Lower lobe of right lung (tissue), 2 donors: ENCODE measurements at places on chromosomes 4 and X. TPM values are rescaled to one million over a fixed set of nuclear protein-coding genes. Genes with fewer than 3 reads are reported as not detected.

GRCh38 chrX:121579016-121579760 is 531.8 kb downstream of the GLUD2 start:
- no peak for DNase-seq

DNA sequence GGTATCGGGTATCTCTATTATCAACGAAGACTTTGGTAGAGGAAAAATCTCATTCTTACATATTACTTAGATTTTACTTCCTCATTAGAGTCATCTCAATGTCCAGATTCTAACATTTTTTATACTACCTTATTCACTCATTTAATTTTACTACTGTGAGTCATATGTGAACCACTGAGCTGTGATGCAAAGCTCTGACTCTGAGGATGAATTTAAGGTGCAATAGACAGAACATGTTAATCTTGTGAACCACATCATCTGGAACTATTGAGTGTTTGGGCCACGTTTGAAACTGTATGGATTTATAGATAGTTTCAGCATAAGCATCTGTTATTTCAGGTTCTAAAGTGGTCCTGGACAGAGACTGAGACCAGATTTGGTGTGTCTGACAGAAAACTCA is 78.4 kb downstream of the PWWP3B start:
- DNase-seq = no peak

SERTM2 gene
- total RNA-seq = 0.09 TPM

GRCh38 chrX:28988246-28988645 is 401.0 kb downstream of the IL1RAPL1 start:
- no peak for DNase-seq

GRCh38 chr4:90234916-90235547 is 107.8 kb downstream of the CCSER1 start:
- no peak for DNase-seq

REST gene
- 39.5 TPM for total RNA-seq

- peak; percentile 24 for DNase-seq
These were observed 66.5 kb upstream of the ADRA2C start for GRCh38 chr4:3699678-3700077.

PARM1 gene
- total RNA-seq = 64.1 TPM

HS3ST1 gene
- total RNA-seq = 3.8 TPM

GPC4 gene
- total RNA-seq = 41.9 TPM

AKAP14 gene
- total RNA-seq = 4.8 TPM

CTAG1B gene
- not detected for total RNA-seq

SRPX gene
- total RNA-seq = 59.0 TPM

GRCh38 chrX:68868902-68869800 is 40.3 kb downstream of the EFNB1 start:
- no peak for DNase-seq

GASK1B gene
- total RNA-seq = 22.7 TPM

GRCh38 chr4:145490361-145490760 is 8.7 kb downstream of the SMAD1 start:
- no peak for DNase-seq

SMR3B gene
- total RNA-seq = not detected

GRCh38 chr4:138174981-138175794 is 67.0 kb downstream of the SLC7A11 start:
- DNase-seq = no peak

DNA sequence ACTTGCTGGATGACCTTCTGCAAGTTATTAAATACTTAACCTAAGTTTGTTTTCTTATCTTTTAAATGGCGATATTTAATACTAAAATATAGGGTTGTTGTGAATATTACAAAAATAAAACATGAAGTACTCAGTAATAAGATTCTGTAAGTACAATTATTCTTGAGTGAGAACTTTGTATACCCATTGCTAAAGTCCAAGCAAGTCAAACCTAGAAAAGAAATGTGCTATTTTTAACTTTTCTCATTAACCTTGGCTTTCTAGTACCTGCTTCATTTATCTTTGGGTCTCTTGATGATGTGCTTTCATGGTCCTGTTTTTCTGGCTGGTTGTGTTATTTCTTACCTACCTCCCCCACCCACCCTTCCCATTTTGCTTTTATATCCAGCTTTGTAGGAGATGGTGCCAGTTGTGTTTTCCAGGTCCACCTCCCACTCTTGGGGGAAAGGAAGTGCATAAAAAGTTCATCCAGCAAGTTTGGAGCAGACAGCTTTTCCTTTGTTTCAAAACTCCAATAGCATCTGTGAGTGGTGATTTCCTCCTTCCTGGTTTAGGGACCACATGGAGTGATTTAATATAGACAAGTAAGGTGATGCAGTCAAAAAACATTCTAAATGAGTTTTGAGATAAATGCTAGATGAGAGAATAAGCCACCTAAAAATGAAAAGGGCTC is 7.5 kb upstream of the CXCL8 start:
- DNase-seq = no peak

ARFIP1 gene
- 37.2 TPM for total RNA-seq

GRCh38 chr4:102608190-102608589 is 107.0 kb downstream of the NFKB1 start:
- no peak for DNase-seq

- DNase-seq = no peak
These were observed 45.7 kb downstream of the SYTL5 start for GRCh38 chrX:38052096-38052495.

DNA sequence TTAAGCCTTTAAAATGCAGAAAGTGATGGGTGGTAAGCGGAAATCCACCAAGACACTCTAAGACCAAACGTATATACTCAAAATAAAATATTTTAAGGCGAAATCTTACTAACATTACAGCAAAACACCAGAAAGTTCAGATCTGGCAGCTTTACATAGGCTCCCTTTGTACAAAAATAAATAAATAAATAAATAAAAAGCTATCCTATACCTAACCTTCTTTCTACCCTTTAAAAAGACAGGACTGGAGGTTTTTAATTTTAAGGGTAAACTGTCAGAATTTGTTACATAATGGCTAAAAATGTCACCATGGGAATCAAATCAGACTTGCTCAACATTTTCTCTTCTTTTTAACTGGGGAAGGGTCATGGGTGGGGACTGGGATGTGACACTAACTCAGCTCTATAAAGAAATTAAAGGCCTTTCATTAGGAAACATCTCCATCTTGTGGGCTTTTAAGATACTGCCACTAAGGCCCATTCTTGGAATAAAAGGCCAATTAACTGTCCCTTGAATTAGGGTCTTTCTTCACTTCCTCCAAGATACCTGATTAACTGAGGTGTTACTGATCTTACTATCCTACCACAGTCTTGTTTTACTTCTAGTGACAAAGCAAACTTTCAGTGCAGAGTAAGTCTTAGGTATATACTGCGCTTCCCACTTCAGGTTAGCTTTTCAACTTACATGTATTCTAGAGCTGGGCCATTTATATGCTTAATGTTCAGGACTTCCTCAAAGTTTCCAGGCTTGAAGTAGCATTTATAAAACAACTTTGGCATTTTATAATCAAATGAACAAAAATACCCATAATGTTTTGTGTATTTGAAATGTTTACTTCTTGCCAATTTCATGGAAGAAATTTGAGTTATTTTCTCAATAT is 13.3 kb downstream of the HNRNPD start:
- no peak for DNase-seq

GRCh38 chr4:24033626-24034025 is 143.8 kb upstream of the PPARGC1A start:
- DNase-seq = no peak

- no peak for DNase-seq
These were observed 60.7 kb downstream of the TMEM150C start for GRCh38 chr4:82501154-82501442.

GAB1 gene
- total RNA-seq = 63.3 TPM

GRCh38 chr4:165810726-165811125 is 62.3 kb upstream of the TLL1 start:
- no peak for DNase-seq

SERPINA7 gene
- total RNA-seq = not detected

DNA sequence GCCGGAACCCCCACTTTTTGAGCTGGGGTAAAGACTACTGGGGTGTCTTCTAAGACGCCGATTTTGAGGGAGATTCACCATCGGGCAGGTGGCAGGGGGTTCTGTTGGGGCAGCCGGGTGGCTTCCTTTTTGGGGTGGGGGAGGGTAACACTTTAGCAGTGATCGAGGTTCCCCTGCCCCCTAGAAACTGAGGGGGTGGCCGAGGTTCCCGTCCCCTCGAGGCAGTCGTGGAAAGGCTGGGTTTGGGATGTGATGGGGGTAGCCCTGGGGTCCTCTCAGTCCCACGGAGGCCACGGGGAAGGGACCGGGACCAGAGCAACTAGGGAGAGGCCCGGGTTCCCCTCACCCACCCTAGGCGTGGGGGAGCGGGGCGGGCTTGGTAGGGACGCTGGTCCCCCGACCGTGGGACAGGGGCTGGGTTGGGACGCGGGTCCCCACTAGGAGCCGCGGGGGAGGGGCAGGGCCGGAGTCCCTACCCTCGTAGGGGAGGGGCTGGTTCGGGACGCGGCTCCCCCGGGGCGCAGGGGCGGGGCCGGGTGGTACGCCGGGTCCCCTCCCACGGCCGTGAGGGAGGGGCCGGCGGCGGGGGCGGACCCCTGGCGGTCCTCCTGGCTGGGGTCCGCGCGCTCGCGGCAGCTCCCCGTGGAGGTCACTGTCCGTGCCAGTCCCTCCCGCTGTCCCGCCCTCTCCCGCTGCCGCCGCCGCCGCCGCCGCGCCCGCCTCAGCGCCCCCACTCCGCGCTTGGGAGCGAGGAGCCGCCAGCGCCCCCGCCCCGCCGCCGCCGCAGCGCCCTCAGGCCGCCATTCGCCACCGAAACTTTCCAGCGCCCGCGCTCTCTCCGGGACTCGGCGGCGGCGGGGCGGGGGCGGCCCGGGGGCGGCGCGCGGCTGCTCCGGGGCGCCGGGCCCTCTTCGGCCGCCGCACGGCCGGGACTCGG is at the start of gene TBL1X:
TSS of gene TBL1X (plus strand) at position 624 of the 937 bp plus-strand sequence. CDS start 188,529 bp downstream, outside the sequence.
- DNase-seq = peak; percentile 58

DNA sequence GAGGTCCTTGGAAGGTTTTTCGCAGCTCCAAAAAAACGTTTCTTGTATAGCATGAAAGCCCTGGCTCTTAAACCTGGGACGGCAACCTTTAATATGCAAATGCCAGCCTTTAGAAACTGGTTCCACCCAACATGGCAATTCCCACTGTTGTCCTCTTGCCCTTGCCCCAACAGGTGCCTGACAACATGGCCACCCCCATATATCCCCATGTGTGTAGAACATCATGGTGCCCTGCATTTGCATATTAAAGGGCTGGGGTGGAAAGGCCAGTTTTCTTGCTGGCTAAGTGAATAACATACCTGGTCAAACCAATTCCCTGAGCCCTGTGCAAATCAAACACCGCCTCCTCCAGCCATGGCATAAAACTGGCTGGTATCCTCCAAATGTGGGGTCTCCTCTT is 26.0 kb upstream of the GLRA3 start:
- no peak for DNase-seq

DNA sequence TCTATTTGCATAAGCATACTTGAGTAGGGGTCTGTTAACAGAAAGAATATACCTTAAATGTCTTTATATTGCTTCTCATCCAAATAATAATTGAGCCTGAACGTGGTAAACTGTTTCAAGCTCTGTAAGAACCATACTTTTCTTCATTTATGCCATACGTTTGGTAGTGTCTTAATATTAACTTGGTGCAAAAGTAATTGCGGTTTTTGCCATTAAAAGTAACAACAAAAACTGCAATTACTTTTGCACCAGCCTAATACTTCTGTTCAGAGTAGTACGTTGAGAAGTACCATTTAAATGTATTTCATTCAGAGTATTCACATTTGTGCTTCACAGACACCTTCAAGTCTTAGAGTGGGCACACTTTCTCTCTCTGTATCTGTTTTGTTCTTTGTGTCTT is 60.5 kb downstream of the DDIT4L start:
- no peak for DNase-seq

GRCh38 chr4:181950372-181951127 is 292.7 kb upstream of the TENM3 start:
- no peak for DNase-seq

DNA sequence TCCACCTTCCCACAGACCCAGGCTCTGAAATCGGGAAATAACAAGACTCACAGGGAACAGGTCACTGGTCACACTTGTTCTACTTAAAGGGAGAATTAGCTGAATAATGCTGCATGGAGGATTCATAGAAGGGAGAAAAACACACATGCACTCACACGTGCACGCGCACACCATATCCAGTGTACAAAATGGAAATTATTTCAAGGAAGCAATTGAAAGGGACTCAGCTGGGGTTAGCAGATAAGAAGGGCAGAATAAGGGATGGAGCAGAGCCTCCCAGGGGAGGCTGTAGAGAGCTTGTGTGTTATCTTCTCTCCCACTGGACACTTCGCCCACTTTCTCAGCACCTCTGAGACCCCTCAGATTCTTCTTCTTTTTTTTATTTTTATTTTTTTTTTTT is 10.3 kb downstream of the GABRQ start:
- DNase-seq = no peak

HSD17B13 gene
- 4.2 TPM for total RNA-seq

DNA sequence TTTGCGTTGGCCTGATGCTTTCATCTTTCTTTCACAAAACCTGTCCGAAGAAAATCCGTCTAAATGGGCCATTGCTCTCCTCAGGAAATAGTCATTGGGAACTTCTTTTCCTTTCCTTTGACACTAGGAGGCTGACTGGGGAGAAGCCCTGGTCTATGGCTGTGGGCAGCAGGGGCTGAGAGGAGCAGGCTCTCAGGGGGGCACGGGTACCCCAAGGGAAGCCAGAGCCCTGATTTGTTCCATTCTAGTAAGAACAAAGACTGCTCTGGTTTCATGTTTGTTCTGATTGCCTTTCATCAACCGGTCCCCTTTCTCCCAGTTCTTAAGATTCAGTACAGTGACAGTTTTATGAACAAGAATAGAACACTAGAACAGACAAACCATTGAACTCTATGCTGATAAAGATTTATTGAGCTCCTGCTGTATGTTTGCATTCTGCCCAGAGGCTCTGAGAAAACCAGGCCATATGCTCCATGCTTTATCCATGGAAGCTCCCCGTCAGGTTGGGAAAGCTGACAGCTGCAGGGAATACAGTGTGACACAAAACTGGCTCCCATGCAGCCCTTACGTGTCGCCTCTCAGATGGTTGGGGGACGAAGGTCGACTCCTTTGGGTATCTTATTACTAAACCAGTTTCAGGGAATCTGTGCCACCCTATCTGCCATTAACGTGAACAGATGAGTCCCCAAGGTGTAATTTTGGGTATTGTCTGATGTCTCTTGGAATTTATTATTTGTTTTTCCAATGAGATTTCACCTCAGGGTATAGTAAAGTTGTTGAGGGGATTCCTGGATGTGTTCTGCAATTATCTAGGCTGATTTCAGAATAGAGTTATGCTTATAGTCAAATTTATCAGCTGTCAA is 72.4 kb upstream of the MSANTD1 start:
- DNase-seq = no peak

GRCh38 chr4:83180431-83180968 is 66.0 kb upstream of the PLAC8 start:
- DNase-seq = no peak

DNA sequence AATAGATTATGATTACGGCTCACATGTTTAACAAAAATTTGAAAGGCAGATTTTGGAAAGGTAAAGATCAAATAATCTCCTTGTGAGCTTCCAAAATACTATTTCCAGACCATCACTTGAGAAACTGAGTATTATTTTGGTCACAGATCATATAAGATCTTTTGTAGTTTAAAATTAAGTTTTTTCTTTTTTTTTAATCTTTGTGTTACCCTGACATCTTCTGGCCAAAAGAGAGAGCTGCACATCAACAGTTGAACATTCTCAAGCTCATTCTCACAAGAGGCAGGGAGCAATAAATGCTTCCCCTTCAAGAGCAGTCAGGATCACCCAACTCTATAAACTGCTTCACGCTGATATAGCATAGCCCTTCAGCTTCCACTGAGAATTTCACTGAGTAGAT is 15.9 kb downstream of the TMEM192 start:
- no peak for DNase-seq

- no peak for DNase-seq
These were observed 20.8 kb downstream of the DCTD start for GRCh38 chr4:182896421-182896820.

HS6ST2 gene
- total RNA-seq = 0.92 TPM

- no peak for DNase-seq
These were observed 2.9 kb downstream of the TMEM129 start for GRCh38 chr4:1718095-1718850.
